Mesendoderm (in vitro differentiated cells): ENCODE measurements at places on chromosomes 4 and X.
A peak's percentile ranks its signal among the peaks of the same experiment; 100 is the strongest.

DNA sequence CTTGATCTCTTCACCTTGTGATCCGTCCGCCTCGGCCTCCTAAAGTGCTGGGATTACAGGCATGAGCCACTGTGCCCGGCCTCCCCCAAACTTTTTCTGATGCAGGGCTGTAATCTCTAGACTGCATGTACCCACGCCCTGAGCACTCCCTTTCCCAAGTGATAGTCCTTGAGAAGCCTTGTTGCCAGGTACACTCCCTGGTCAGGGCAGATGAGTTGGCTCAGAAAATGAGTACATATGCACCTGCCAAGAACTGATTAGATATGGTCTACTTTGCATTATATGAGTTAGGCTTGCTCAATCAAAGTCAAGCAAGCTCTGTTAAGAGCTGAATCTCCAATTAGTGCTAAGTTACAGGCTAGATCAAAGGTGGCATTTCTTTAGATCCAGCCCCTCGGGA lies 20.3 kb downstream of the APOO start:
- DNase-seq: no peak

GRCh38 chr4:171846232-171846631 lies 33.0 kb downstream of the GALNTL6 start:
- peak; percentile 84 for DNase-seq

- DNase-seq: no peak
Observed at GRCh38 chr4:99024481-99025275, 29.2 kb downstream of the METAP1 start.

- DNase-seq: no peak
Observed at GRCh38 chr4:187618701-187619281, 376.8 kb upstream of the ZFP42 start.

GRCh38 chrX:15301924-15302323 lies 13.5 kb downstream of the ASB11 start:
- peak; percentile 0 for DNase-seq

- DNase-seq: peak; percentile 59
Observed at GRCh38 chr4:73864365-73864764, 4.8 kb upstream of the CXCL1 start.

DNA sequence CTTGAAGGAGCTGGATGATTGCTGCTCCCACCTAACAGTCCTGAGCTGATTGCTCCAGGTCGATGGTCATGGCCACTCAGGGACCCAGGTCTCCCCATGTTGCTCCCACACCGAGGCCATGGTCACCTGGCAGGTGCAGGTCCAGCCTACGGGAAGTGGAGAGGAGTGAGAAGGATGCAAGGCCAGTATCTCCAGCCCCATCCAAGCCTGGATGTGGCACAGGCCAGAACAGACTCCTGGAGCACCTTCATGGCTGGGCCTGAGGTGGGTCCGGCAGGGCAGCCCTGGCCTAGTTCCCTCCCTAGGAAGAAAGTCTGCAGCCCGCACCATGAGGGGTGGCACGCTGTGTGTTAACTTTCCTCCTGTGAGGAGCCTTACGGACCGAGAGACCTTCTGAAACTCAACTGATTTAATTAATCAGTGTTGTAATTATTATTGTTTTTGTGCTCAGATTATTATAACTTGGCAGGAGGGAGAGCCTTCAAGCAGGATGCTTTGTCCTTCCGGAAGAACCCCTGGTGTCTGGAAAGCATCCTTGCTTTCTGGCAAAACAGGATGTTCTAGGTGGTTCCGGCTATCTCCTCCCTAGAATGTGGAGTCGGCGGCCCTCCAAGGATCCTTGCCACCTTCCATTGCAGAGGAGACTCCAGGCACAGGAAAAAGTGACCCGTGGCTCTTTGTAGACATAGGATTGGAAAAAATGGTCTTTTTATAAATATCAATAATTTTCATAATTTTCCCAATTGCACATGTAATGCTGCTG lies 92.3 kb upstream of the ADRA2C start:
- DNase-seq: no peak

DNA sequence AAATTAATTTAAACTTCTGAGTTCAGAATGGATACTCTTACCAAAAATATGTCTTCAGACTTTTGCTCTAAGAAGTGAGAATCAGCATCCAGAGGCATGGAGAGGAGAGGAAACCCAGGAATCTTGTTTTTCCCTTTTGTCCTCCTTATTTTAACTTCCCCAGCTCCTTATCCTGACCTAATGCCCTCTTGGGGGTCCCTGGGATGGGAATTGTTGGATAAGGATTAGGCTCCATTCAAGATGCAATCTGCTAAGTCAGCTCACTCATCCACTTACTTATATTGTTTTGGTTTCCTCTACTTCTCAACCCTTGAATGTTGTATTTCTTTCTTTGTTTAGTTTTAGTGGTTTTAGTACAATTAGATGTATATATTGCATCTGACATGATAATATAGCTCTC lies 208.4 kb upstream of the PCDH7 start:
- peak; percentile 69 for DNase-seq

DNA sequence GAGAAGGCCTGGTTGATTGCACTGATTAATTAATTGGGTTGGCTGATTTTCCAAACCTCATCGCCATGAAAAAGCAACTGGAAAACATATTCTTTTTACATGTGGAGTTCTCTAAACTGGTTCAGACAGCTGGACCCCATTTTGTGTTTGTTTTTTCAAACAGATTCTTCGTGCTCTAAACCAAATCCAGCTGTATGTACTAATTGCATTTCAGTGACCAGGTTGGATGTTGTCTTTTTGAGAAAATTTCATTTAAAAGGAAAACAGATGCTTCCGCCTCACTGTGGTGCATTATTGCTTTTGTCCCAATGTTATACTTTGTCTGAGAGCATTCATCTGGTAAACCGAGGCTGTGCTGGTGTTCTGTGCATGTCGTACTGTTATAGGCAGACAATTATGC lies 67.8 kb upstream of the LNX1 start:
- DNase-seq: no peak

- no peak for DNase-seq
Observed at GRCh38 chr4:4719436-4719835, 140.0 kb upstream of the MSX1 start.

DNA sequence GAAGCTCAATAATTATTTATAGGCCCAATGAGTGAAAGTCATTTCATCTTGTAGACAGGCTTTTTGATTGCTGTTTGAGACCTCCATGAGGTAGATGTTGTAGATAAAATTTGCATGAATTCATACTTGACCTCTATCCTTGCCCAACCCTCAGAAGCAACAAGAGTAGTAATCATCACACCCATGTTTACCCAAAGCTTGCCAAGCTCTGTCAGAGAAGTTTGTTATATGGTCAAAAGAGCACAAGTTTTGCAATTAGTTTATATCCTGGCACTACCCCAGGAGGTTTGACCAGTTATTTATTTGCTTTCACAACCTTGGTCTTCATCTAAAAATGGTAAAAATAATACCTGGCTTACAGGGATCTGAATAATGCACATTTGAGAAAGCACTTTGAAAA lies 20.7 kb downstream of the ADH7 start:
- DNase-seq: no peak

- DNase-seq: no peak
Observed at GRCh38 chr4:126682250-126682649, 950.5 kb upstream of the INTU start.

GRCh38 chr4:126777649-126778048 lies 855.1 kb upstream of the INTU start:
- no peak for DNase-seq

GRCh38 chrX:17601441-17602200 lies 135.7 kb upstream of the SCML1 start:
- peak; percentile 76 for DNase-seq

DNA sequence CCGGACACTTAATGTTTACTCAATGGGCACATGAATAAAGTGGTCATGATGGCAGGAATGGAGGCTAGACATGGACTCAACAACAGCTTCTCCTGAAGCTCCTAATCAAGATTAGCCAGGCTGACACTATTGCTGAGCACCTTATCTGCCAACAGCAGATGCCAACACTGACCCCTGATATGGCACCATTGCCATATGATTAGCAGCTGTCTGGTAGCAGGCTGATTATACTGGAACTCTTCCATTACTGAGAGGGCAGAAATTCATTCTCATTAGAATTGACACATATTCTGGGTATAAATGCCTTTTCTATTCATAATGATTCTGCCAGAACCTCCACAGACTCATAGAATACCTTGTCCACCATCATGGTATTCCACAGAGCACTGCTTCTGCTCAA lies 18.4 kb upstream of the AFF1 start:
- DNase-seq: no peak

DNA sequence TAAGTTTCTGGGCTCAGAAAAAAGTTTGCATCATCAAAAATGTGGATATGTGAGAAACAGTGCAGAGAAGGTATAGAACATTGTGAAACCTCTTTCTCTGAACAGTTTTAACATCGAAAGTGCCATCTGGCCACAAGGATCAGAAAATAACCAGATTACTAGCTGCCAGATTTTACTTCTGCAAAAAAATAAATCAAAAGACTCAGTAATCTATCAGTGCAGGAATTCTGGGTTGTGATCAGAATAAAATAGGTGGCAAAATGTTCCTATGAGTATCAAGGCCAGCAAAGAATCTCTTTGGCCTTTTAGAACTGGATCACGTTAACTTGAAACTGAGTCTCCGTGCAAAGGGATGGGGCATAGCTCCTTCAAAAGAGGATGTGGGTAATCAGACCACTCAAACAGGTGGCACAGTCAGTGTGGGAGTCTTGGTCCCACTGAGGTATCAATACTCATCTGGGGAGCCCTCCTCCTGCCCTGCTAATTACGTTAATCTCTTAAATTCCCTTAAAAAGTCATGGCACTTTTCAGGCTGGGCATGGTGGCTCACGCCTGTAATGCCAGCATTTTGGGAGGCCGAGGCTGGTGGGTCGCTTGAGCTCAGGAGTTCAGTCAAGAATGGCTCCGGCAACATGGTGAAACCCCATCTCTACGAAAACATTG lies 26.7 kb upstream of the RBM47 start:
- no peak for DNase-seq

- peak; percentile 57 for DNase-seq
Observed at GRCh38 chr4:3009422-3009821, 46.1 kb downstream of the GRK4 start.

DNA sequence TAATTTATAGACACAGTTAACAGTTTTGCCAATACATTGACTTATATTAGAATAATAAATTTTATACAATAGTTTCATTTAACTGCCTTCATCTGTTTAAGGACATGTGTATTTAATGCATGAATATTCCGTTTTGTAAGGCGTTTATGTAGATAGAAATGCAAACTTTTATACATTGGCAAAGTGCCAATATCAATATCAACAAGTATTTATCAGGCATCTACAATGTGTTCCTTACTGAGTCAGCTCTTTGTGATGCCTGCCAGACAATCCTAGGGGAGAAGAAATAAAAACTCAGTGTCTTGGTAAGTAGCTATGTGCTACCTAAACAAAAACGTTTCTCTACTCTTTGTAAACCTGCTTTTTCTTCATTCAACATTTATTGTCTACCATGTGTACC lies 1142.2 kb downstream of the C4orf33 start:
- no peak for DNase-seq

DNA sequence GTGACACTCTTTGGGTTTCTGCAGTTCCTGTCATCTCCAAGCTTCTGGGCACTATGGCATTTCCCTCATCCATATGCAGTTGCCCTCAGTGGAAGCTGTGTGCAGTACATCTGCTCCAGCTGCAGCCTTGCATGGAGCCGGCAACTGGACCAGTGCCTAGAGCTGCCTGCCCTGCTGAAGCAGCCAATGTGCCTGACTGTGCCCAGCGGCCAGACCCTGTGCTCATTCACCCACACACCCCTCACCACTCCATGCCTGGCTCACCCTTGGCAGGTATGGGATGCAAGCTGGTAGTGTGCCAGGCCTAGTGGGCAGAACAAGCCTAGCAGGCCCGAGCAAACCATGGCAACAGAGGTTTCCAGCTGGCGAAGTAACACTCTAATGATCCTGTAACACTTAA lies 370.8 kb downstream of the FSTL5 start:
- no peak for DNase-seq

DNA sequence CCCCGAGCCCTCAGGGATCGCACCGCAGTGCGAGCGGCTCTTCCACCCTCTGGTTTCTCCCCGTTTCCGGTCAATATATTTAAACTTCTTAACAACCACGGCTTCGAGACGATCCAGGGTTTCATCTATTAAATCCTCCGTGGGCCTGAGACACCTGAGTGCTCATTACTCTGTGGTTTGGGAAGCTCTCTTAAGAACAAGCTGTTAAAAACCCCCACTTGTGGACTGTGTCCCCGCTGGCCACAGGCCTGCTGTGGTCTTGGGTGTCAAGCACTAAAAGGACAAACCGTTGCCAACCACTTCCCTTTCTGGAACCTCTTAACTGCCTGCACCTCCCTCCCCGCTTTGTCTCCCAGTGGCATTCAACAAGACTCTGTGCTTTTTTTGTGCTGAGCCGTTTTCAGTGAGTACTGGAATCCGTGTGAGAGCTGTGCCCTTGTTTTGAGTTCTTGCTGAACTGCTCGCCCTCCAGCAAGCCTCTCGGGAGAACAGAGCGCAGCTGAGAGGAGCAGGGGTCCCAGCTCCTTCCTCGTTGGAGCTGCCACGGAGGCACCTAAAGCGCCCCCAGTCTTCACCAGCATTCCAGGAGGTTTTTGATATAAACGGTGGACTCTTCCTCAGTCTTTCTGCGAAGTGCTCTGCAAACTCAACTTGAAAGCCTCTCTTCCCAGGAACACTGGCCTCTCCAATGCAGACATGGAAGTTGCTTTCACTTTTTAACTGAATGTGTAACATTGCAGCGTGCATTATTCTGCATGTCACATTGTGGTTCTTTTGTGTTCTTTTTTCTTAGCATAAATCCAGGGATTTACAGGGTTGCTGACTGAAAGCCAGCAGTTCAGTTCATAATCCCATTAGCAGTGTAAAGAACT lies 691 bp upstream of the IGFBP7 start:
- peak; percentile 76 for DNase-seq

DNA sequence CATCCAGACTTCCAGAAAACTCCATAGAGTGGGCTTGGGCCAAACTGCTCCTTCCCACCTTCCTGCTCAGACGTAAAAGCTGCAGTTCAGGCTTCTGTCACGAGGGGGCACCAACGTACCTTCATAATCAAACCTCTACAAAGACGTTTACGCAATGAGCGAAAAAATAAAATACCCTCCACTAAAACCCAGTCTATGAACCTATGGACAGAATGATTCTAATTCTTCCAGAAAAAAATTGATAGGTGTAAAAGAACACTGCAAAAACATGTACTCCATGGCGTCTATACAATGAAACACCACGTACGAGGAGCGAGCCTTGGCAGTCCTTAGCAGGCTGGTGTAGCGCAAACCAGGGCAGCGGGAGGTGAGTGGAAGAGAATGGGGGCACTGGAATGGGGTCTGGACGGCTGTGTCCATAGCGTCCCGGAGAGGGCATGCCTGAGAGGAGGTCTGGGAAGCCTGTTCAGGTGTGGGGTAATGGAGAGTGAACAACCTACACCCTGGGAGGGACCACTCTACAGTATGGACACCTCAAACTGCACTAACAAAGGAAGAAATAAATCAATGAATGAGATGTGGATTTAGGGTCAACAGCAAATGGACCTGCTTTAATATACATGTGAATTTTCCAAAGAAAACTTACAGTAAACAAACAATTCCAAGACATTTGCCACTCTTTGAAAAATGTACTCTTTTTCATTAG lies 14.4 kb upstream of the RAB40A start:
- peak; percentile 61 for DNase-seq

DNA sequence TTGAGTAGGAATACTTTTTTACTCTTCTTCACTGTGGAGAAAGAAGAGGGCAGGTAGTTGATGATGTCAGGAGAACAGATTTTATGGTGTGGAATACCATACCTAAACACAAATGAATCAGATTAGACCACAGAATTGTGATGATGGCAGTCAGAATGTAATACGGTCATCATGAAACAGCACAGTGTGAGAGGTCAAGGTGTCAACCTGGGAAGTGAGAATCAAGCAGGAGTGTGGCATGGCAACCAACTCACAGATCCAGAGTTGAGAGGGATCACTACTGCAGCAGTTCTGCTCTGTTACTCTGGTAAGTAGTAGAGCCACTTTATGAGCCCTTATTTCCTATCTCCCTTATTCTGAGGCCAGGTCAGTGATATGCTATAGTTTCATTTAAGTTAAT lies 27.7 kb downstream of the METTL14 start:
- no peak for DNase-seq
